CD4-positive, alpha-beta T cell treated with Interleukin-21 for 1 hour (primary cell): ENCODE measurements at places on chromosomes 2 and 18.

DNA sequence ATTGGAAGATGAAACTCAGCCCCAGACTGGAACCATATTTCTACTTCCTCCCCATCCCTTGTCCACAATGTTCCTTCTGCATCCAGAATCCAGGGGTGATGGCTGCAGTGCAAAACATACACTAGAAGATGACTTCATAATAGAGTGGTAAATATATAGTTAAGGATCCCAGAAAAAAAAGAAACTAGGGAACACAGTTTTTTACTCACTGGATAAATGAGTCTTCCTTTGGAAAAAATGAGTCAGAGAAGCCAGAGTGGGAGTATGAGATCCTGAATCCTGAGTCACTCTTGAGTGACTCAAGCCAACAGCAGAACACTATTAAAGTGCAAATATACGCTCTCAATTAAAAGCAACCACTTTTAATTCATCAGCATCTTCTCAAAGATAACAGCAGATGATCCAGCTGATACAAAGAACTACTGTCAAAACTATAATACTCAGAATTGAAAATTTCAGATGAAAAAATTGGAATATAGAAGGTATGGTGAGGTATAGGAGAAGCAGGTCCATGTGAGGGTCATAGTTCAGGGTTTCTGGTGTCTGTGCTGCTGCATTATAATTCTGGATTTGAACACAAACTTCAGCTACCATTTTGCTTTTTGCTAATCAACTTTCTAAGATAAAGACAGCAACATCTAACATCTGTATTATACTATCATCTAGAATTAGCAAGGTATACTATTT, 987.2 kb upstream of the CDH2 start:
- no peak for DNase-seq

DNA sequence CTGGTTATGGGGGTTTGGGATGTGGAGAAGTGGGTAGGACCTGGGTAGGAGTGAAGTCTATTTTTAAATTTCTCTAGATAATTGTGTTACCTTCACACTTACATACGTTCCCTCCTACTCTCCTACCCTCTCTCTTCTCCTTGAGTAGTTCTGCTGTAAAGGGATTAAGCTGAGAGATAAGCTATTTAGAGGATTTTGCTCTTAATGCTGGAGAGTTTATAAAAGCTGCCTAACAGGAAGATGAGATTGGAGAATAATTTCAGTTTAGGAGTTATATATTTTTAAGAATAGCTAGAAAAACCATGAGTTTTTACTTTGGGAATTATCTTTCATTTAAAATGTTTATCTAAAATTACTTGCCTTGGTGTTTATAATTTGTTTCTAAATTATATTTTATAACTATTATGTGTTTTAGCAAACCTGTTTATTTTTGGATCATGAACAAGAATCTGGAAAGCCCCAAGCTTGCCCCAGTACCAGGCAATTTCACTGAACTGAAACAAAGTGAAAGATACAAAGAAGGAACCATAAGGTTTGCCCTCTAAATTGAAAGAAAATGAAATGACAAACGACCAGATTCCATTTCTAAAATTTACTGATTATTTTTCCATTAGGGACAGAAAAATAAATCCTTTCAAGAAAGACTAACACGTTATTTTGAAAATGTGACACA, 101.5 kb downstream of the ZNF532 start:
- no peak for DNase-seq

DNA sequence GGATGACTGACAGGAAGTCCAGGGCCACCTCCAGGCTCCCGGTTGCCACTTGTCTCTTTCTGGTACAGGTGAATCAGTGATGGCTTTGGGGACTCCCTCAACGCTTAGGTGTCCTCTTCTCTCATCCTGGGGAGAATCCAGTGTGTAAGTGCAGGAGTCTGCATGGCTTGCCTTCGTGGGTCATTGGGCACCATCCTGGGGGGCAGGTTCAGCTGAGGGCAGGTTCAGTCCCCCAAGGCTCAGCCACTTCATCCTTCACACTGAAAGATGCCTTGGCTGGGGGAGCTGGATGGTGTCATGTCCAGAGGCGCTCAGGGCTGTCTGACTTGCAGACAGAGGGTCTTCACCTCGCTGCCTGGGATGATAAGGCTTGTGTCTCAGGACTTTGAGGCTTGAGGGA, 29.2 kb downstream of the SH3RF3 start:
- no peak for DNase-seq

DNA sequence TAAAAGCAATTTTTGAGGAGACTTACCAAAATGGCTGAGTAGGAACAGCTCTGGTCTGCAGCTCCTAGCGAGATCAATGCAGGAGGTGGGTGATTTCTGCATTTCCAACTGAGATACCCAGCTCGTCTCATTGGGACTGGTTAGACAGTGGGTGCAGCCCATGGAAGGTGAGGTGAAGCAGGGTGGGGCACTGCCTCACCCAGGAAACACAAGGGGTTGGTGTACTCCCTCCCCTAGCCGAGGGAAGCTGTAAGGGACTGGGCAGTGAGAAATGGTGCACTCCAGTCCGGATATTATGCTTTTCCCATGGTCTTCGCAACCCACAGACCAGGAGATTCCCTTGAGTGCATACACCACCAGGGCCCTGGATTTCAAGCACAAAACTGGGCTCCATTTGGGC, 419.0 kb downstream of the NUP35 start:
- no peak for DNase-seq

DNA sequence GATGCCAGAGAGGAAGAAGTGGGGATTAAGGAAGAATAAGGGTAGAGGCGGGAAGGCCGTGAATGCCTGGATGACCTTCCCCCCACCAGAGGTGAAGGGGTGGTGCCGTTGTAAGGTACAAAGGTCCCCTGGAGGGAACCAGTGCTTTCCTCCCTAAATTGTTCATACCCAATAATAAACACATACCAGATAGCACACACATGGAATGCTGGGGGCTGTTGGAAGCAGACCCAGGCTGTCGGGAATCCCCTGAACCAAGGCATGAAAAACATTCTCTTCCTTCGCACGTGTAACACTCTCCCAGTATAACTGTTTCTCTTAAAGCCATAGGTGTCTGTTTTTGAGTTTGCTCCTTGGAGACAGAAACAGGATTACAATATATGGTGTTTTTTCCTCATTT, 107.1 kb upstream of the CTAGE1 start:
- no peak for DNase-seq

- DNase-seq = no peak
Measured at GRCh38 chr2:1340141-1340512, 73.1 kb upstream of the TPO start.

GRCh38 chr18:78521136-78521535, 458.5 kb upstream of the SALL3 start:
- no peak for DNase-seq

DNA sequence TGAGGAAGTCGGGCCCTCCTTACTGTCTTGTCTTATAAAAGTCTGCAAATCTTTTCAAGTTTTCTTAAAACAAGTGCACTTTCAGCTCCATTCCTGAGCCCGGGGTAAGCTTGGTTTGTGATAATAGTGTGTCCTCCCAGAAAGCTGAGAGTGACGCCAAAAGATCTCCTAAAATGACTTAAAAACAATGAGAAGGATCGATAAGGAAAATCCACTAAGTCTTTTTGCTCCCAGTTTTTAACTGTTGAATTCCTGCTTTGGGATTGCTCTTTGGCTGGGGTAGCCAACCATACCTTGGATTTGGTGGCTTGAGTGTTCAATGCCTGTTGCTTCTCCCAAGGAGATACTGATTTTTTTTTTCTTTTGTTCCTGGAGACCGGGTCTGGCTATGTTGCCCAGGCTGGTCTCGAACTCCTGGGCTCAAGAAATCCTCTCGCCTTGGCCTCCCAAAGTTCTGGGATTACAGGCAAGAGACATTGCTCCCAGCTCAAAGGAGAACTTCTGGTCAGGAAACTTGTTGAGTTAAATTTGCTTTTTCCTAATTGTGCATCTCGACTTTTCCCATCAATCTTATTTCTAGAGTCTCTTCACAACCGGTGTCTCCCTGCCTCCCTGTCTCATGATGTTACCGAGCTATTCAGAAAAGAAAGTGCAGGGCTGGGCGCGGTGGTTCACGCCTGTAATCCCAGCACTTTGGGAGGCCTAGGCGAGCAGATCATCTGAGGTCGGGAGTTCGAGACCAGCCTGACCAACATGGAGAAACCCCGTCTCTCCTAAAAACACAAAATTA, 3.0 kb downstream of the TGIF1 start:
- no peak for DNase-seq

DNA sequence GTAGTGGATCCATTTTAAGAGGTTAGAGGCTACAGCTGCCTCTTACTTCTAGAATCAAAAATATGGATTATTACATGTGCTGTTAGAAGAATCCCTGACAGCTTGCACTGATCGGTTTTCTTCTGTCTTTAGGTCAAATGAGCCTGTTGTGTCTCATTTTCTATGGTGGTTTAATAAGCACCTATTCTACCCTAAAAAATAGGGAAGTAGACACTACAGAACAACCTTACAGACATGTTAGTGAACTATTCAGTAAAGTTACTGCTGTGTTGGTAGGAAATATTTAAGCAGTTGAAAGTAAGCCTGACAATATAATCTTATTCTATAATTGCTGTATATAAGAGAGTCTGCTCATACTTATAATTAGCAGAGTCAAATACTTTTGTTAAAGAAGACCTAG, 168.5 kb upstream of the NOSTRIN start:
- DNase-seq = no peak

DNA sequence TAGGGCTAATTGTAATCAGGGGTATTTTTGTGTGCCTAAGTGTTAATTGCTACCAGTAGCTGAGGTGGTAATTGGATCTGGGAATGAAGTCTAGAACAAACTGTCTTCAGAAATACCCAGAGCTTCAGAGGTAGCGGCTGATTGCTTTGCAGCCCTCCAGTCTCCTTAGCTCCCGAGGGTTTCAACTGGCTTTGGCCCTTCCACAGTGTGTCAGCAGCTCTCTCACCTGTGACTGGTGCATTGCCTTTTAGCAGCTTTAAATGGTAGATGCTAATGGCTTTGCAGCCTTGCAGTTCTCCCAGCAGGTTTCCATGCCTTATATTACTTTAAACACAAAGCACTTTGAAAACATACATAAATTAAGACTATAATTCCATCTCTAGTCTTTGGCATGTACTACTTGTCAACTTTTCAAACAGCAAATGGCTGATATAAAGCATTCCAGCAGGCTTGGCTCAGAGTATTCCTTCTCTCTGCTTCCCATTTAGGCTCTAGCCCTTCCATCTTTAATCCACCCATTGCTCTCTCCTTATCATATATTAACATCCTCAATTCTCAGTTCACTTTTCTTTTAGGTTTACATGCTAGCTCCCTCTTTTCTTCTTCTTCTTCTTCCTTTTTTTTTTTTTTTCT, 156.4 kb upstream of the GALNT13 start:
- DNase-seq = no peak

- DNase-seq = no peak
Measured at GRCh38 chr2:71256421-71256820, 29.5 kb upstream of the PAIP2B start.
